NCI-H1436 treated with DMSO at 0.1 percent for 48 hours (cell line): ENCODE measurements at places on chromosomes 2 and 18.

DNA sequence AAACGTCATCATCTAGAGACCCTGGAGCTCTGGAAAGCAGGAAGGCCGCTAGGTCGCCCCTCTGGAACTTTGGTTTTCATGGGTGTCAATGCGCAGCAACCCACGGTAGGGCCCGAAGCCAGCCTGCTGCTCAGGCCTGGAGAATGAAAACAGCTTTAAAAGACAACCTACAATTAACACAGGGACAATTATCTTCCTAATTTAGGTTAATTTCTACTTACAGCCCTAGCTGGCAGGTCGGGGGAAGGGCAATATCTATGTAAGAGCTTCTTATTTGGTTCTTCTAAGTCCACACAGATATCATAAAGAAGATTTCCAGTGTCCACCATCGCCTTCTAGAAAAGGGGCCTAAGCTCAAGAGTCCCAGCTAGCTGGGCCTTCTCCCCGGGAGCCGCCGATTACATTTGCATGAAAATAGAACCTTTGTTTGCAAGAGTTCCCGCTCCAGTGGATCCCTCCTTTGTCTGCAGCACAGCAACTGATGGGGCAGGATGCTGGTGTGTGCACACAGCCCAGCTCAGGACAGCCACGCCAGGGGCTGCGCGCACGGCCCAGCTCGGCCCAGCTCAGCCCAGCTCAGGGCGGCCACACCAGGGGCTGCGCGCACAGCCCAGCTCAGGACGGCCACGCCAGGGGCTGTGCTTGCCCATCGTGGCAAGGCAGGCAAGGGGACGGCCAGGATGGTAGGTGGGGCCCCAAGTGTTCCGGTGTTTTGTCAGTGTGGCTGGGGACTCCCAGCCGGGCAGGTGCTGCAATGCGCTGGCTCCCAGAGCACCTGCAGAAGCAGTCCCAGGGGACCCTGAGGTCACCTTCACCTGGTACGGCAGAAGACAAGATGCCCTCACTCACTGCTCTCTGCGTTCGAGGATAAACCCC, 109.1 kb downstream of the HDAC4 start:
- peak; percentile 25 for DNase-seq

GRCh38 chr2:171972329-171972982, 27.3 kb upstream of the METAP1D start:
- DNase-seq: no peak

DNA sequence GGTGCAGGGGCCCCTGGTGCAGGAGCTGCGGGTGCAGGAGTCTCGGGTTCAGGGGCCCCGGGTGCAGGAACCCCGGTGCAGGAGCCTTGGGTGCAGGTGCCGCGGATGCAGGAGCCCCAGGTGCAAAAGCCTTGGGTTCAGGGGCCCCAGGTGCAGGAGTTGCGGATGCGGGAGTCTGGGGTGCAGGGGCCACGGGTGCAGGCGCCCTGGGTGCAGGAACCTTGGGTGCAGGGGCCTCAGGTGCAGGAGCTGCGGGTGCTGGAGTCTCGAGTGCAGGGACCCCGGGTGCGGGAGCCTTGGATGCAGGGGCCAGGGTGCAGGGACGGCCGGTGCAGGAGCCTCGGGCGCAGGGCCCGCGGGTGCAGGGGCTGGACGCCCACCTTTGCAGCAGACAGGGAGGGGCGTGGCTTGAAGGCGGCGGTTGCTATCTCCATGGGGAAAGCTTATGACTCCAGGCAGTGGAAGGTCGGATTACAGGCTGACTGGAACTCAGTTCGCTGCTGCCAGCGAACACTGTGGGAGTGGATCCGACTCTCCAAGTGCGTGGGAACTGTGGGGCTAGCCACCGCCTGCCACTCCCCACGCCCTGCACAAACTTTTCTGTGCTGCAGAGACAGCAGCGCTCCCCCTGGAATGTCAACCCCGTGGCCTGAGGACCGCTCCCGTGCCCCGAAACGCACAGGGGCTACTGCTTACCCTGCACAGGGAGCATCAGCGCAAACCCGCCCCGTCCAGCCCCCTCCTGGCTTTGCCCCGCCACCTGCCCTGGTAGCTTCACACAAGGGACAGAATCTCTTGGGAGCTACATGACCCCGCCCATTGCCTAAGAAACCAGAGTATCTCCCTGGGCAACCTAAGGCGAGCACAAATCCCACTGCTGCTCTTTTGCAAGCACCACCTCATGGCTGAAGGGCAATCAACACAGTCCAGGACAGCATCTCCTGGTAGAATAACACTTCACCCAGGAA, 40.3 kb downstream of the COPS9 start:
- no peak for DNase-seq

- DNase-seq: no peak
These were observed 137.3 kb upstream of the NFATC1 start for GRCh38 chr18:79258447-79258846.

GRCh38 chr2:34785206-34785785, 1186.2 kb upstream of the FAM98A start:
- no peak for DNase-seq

- no peak for DNase-seq
These were observed 179.3 kb downstream of the GLI2 start for GRCh38 chr2:120914839-120915521.

- DNase-seq: no peak
These were observed 106.0 kb downstream of the SETBP1 start for GRCh38 chr18:44786688-44787087.

DNA sequence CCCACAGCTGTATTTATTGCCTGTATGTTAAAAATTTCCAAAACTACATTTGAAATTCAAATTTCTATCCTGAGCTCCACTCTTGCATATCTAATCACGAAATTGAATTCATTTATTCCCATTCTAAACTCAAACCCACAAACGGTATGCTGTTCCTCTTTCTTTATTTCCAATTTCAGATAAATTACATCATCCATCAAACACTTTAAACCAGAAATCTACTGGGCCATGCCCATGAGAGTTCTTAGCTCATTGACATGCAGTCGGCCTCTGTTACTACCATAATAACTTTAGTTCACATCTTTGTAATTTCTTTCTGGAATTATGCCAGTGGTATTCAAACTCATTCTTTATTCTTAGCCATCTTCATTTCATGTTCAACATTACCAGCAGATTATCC, 100.3 kb downstream of the COL3A1 start:
- DNase-seq: no peak

DNA sequence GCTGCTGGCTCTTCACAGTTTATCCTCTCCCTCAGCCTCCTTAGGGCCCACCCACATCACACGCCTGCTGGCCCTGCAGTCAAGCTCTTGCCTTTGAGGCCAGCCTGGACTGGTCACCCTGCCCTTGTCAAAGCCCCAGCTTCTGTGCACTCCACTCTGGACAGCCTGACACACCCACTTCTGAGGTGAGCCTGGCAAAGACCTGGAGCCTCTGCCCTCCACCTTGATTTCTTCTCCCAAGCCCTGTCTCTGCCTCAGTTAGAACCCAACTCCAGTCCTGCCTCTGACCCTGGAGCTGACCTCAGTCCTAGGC, 37.0 kb upstream of the TAF1B start:
- no peak for DNase-seq

DNA sequence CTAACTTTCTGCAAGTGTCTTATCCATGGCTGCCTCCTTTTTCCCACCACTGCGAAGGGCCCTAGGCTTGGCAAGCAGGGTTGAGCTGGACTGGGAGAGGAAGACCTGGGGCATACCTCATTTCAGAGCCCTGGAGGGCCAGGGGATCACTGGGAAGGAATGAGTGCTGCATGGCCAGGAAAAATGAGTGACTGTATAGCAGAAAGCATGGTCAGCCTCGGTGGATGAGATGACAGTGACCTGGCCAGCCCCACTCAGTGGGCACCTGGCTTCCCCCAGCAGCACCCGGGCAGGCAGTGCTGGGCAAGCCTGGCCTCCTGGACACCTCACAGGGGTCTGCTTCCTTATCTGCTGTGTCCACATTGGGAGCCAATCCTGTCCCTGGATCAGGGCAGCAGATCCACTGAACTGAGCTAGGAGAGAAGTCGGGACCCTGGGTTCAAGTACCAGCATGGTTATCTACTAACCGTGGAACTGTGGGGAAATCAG, 76.4 kb downstream of the HS1BP3 start:
- no peak for DNase-seq

DNA sequence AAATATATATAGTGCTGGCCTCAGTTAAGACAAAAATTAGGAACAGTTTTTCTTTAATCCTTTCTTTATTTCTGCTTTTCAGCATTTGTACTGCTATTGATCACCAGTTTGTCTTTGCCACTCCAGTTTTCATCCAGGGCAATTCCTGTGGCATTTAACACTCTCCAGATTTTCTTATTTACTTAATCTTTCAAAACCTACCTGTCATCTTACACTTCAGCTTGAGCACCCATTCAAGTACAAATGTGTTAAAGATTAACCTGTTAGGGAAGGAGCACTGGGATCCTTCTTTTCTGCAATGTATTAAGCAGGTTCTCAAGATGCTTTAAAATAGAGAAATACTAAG, 101.8 kb upstream of the SCN1A start:
- DNase-seq: no peak

- no peak for DNase-seq
These were observed 23.9 kb downstream of the SNTG2 start for GRCh38 chr2:974502-974901.

- DNase-seq: no peak
These were observed 1377.1 kb upstream of the PIK3C3 start for GRCh38 chr18:40577981-40578365.

GRCh38 chr2:96604104-96604503, 34.0 kb downstream of the KANSL3 start:
- no peak for DNase-seq

DNA sequence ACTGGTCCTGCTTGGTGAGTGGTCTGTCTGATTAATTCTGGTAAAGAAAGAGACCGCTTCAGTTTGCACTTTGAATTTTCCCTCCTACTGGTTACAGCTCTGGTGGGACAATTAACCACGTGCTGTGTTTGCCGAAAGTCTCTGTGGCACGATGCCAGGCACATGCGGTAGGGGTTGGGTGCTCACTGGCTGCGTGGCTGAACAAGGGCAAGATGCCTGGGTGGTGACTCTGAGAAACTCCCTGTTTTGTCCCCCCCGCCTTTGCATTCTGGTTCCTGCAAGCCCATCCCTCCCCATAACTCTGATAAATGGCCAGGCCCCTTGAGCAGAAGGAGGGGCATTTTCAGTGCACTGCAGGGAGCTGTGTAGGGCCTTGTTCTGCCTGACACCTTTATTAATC, 206.1 kb downstream of the TFCP2L1 start:
- DNase-seq: no peak

GRCh38 chr2:171253900-171254650, 93.4 kb upstream of the TLK1 start:
- DNase-seq: no peak

GRCh38 chr2:152175012-152175367, 573 bp downstream of the STAM2 start:
- DNase-seq: no peak

DNA sequence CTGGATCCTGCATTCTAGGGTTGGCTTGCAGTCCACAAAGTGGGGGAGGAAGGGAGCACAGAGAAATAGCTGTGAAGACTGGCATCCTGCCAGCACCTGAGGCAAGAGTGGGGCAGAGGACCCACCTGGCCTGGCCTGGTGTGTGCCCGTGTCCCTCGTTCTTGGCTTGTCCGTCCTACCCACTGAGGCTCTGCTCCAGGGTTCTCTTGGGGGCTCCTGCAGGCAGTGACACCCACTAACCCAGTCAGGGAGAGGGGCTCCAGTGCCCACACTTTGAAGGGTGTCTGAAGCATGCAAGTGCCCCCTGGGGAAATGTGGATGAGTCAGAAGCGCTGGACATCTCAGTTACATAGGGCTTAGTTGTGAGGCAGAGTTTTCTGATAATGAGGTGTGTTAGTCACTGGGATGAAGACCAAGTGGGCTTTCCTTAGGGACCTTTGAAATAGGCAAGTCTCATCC, 79.4 kb downstream of the SLC4A3 start:
- no peak for DNase-seq

DNA sequence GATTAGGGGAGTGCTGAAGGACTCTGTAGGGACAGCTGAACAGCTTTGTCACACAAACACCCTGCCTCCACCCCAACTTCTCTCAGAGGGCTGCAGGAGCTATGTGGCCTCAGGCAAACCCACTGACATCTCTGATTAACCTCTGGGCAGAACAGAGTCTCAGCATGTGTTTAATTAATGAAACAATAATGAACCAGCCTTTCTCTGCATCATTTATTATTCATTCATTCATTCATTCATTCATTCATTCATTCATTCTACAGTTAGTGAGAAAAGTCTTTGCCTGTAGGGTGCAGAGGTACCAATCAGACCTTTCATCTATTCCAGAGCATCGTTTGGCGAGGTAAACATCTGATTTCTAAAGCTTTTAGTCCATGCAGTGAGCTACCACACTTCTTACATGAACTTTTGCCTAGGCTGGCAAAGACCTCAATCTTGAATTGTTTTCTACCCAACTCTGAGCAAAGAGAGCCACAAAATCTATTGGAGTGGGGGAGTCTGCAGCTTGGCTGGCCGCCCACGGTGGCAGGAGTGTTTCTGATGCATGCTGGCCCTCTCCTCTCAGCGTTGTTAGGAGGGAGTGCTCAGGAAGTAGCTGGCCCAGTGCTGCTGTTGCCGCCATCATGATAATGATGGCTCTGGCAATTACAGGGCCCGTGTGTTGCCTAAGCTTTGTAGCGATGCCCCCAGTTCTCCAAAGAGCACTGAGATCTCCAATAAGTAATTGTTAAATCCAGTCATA, 198.9 kb downstream of the SMAD7 start:
- DNase-seq: no peak

- no peak for DNase-seq
These were observed 874 bp downstream of the WDR43 start for GRCh38 chr2:28895189-28895893.

DNA sequence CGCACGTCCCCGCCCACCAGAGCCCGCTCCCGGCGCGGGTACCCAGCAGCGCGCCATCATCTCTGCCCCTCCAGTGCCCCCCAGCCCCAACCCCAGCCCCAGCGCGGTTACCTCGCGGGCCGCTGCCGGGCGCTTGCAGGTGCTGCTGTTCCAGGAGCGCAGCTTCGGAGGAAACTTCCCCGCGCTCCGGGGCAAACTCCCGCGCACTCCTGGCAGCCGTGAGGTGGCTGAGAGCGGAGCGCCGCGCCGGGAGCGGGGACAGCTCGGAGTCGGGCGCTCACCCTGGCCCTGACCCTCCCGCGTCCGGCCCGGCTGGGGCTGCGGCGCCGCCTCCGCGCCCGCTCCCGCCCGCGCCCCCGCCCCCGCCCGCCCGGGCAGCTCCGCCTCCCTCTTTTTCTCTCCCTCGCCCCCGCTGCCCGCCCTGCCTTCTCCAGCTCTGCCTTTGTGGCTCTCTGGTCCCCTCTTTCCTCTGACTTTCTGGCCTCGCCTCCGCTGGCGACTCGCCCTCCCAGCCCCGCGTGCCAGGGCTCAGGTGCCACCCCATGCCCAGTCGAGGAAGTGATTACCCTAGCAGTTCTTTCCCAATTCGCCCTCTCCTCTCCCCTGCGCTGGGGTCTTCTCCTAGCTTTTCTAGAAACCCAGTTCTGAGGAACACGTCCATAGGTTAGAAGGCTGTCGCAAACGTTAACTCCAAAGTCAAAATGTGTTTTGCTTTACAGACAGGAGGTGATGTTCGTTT, at the start of gene CHST9:
Gene CHST9, minus strand, starts transcription at position 284 of the 739 bp plus-strand sequence. CDS start 42,499 bp downstream, outside the sequence.
- DNase-seq: no peak

DNA sequence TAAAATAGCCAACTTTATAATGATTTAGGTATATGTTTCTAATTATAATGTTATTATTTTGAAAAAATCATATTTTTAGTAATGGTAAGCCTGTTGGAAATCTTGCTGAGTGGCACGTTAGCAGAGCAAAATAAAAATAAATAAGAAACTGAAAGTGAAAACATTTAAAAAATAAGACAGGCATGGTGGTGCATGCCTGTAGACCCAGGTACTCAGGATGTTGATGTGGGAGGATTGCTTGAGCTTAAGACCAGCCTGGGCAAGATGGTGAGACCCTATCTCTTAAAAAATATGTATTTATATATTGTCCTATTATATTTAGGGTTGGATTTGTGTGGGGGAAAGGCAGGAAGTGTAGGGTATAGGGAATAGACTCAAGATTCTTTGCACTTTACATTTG, 15.8 kb upstream of the ANKRD12 start:
- DNase-seq: no peak
